Naive thymus-derived CD4-positive, alpha-beta T cell (primary cell): ENCODE measurements at places on chromosomes 1 and 21.

- H3K27ac ChIP-seq = no peak overlapping the region
- H3K4me3 ChIP-seq = no peak overlapping the region
- H3K36me3 ChIP-seq = no peaks in the 10 kb centered on the region
- no peaks in the 10 kb centered on the region for H3K4me1 ChIP-seq
- no peaks in the 10 kb centered on the region for H3K27me3 ChIP-seq
These were observed 116.4 kb upstream of the IPO9 start for GRCh38 chr1:201712387-201713085.

- H3K4me1 ChIP-seq = no peaks in the 10 kb centered on the region
These were observed 4.9 kb downstream of the PBX1 start for GRCh38 chr1:164563721-164564360.

GRCh38 chr21:24076179-24076578 is 1531.1 kb downstream of the MRPL39 start:
- H3K27me3 ChIP-seq = no peaks in the 10 kb centered on the region
- no peak overlapping the region for H3K4me3 ChIP-seq
- no peak overlapping the region for H3K27ac ChIP-seq
- no peaks in the 10 kb centered on the region for H3K36me3 ChIP-seq
- no peaks in the 10 kb centered on the region for H3K4me1 ChIP-seq

- DNase-seq = no peak
- no peak overlapping the region for H3K4me3 ChIP-seq
- no peaks in the 10 kb centered on the region for H3K27me3 ChIP-seq
- H3K36me3 ChIP-seq = no peaks in the 10 kb centered on the region
- H3K27ac ChIP-seq = no peak overlapping the region
- no peaks in the 10 kb centered on the region for H3K4me1 ChIP-seq
These were observed 148.5 kb downstream of the POU2F1 start for GRCh38 chr1:167369175-167369574.

DNA sequence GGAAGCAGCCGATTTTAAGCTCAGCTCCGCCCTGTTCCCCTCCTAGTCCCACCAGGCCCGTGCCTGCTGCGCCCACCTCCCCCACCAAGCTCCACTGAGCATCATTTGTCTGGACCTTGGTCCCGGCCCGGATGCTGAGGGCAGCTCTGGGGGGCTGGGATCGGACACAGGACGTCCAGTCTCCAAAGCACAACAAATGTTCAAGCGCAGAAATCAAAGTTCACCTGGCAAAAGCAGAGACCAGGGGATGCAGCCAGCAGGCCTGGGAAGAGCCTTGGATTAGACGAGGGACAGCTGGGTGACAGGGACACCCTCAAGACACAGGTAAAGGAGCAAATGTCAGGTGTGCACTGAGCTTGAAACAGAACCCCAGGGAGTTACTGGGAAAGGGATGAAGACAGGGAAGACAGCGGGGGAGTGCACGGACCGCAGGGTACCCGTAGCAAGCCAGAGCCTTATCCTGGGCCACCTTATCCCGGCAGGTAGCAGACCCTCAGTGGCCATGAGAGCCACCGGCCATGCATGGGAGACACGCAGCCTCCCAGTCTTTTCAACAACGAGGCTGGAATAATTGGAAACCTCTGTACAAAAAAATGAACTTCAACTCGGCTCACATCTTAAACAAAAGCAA is 22.2 kb upstream of the TMEM52 start:
- DNase-seq = no peak
- H3K36me3 ChIP-seq = no peaks in the 10 kb centered on the region
- no peak overlapping the region for H3K27ac ChIP-seq
- peaks cover 3% of the 10 kb centered on the region for H3K4me1 ChIP-seq

GRCh38 chr1:64838486-64838885 is 93.6 kb downstream of the RAVER2 start:
- no peaks in the 10 kb centered on the region for H3K4me1 ChIP-seq
- DNase-seq = no peak
- peaks cover 57% of the 10 kb centered on the region for H3K36me3 ChIP-seq

DNA sequence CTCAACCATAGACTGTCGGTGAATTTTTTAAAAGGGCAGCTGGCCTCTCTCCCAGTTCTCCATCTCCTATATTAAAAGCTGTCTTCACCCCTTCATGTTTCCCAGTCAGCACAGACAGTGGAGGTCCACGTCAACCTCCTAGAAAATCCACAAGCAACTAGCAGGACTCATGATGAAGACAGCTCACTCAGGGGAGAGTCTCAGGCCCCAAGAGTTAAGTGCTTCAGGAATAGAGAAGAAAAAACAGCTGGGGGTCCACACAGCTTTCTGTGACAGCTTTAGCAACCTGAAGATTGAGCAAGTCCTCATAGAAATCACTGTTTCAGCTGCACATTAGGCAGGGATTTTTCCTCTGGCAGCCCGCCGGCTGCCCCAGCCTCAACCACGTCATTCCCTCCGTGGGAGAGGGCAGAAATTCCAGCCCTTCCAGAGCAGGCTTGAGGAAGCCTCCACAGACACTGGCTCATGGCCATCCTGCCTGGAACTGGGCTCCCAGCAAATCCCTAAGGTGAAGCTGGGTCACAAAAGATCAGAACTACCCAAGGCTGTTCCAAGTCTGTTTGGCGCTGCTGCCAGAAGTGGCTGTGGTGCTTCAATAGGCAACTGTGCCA is 15.2 kb downstream of the GPR161 start:
- no peak overlapping the region for H3K27ac ChIP-seq
- H3K4me1 ChIP-seq = no peaks in the 10 kb centered on the region
- DNase-seq = no peak
- no peaks in the 10 kb centered on the region for H3K27me3 ChIP-seq
- H3K4me3 ChIP-seq = no peak overlapping the region
- no peaks in the 10 kb centered on the region for H3K36me3 ChIP-seq

DNA sequence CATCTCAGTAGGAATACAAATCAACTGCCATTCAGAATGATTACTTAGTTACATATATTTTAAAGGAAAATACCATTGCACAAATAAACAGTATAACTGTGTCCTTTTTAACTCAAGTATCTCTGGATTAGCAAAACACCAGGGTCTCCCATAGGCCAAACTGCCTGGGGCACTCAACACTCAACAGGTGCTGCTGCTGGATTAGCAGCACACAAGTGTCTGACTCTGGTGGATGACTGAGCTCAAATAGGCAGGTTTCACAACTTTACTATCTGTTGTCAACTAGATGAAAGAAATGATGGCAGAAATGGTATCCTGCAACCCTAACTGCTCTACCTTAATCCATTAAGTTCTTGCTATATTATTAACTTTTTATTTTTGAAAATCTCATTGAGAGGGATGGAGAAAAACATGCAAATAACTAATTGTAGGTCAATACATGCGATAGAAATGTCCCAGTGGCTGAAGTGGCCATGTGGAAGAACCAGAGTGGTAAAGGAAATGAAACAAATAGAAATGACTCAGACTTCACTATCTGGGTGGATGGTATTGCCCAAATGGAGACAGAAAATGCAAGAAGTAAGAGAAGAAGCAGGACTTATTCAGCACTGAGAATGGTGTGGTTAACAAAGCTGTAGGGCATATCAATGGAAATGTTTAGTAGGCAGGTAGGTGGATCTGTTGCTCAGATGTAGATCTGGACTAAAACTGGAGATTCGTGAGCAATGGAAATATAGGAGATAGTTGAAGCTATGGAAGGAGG is 90.8 kb upstream of the CCDC190 start:
- no peaks in the 10 kb centered on the region for H3K27me3 ChIP-seq
- no peaks in the 10 kb centered on the region for H3K4me1 ChIP-seq
- H3K27ac ChIP-seq = no peak overlapping the region
- H3K36me3 ChIP-seq = no peaks in the 10 kb centered on the region
- DNase-seq = no peak
- no peak overlapping the region for H3K4me3 ChIP-seq

DNA sequence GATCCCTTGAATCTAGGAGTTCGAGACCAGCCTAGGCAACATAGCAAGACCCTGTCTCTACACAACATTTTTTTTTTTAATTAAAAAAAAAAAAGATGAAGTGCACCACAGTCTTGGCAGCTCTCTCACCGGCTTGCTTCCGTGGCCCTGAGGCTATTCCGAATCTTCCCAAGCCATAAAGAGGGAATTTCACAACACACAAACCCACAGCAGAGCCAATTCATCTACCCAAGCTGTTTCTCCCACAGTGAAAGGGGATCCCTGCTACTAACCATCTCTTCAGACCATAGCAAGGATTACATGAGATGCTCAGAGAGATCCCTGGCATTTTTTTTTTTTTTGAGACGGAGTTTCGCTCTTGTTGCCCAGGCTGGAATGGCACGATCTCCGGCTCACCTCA is 8.3 kb upstream of the CHD5 start:
- peaks cover 72% of the 10 kb centered on the region for H3K36me3 ChIP-seq
- no peaks in the 10 kb centered on the region for H3K27me3 ChIP-seq
- H3K27ac ChIP-seq = no peak overlapping the region
- H3K4me1 ChIP-seq = no peaks in the 10 kb centered on the region

- no peaks in the 10 kb centered on the region for H3K4me1 ChIP-seq
- H3K4me3 ChIP-seq = no peak overlapping the region
- no peaks in the 10 kb centered on the region for H3K27me3 ChIP-seq
- no peak for DNase-seq
- H3K36me3 ChIP-seq = peaks cover 48% of the 10 kb centered on the region
These were observed 62.8 kb downstream of the CNST start for GRCh38 chr1:246629030-246629429.

DNA sequence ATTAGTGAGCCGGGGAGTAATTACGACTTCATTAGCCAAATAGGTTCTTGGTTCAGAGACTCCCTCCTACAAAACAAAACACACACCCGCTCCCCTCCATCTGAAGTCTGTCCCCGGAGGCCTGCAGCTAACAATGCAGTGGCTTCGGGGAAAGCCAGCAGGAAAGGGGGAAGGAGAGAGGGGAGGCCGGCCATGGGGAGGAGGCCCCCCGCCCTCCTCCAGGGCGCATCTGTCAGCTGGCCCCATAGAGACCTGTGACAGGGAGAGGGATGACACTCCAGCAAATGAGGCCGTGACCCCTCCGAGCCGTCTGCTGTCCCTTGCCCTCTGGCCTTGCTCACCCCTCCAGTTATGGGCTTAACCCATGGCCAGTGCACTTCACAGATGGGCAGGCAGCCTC is 12.1 kb upstream of the CNTN2 start:
- no peak for DNase-seq
- no peak overlapping the region for H3K27ac ChIP-seq
- H3K36me3 ChIP-seq = no peaks in the 10 kb centered on the region
- no peaks in the 10 kb centered on the region for H3K4me1 ChIP-seq
- H3K27me3 ChIP-seq = no peaks in the 10 kb centered on the region

GRCh38 chr1:7704214-7705047 is 66.7 kb upstream of the VAMP3 start:
- peaks cover under 1% of the 10 kb centered on the region for H3K4me1 ChIP-seq
- H3K27me3 ChIP-seq = peaks cover 23% of the 10 kb centered on the region
- no peak overlapping the region for H3K27ac ChIP-seq
- peak; percentile 76 for DNase-seq

DNA sequence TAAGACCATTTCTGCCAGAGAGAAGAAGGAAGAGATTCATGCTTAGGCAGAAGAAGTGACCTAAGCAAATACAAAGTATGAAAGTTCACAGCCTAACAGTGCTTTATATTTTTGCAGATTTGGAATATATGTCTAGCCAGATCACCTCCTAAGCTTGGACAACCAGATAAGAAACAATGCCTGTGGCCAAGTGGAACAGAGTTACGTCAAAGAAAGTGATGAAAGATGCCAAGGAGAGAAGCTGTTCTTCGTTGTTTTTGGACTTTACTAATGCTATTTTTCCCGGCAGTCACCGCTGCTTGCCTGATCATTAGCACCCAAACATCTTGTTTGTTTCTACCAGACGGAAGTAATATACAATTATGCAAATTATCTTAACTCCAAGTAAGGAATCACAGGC is 489.2 kb upstream of the C1orf87 start:
- H3K36me3 ChIP-seq = no peaks in the 10 kb centered on the region
- no peaks in the 10 kb centered on the region for H3K27me3 ChIP-seq
- H3K27ac ChIP-seq = no peak overlapping the region
- DNase-seq = no peak

DNA sequence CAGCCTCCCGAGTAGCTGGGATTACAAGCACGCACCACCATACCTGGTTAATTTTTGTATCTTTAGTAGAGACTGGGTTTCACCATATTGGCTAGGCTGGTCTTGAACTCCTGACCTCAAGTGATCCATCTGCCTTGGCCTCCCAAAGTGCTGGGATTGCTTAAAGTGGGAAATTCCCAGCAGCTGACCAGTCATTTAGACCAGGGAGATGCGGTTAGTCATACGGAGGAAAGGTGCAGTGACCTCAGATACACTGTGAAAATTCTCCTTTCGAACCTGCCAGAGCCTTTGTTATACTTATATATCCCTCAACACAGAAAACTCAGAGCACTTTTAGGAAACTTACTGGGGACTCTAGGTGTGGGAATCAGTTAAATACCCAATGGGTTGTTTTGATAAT is 39.6 kb downstream of the MAP10 start:
- H3K4me1 ChIP-seq = no peaks in the 10 kb centered on the region
- no peak overlapping the region for H3K4me3 ChIP-seq
- no peak overlapping the region for H3K27ac ChIP-seq
- H3K36me3 ChIP-seq = no peaks in the 10 kb centered on the region
- no peaks in the 10 kb centered on the region for H3K27me3 ChIP-seq

GRCh38 chr1:47629201-47629600 is 191.4 kb downstream of the FOXD2 start:
- H3K4me1 ChIP-seq = no peaks in the 10 kb centered on the region
- no peak overlapping the region for H3K27ac ChIP-seq
- H3K4me3 ChIP-seq = no peak overlapping the region
- DNase-seq = no peak

DNA sequence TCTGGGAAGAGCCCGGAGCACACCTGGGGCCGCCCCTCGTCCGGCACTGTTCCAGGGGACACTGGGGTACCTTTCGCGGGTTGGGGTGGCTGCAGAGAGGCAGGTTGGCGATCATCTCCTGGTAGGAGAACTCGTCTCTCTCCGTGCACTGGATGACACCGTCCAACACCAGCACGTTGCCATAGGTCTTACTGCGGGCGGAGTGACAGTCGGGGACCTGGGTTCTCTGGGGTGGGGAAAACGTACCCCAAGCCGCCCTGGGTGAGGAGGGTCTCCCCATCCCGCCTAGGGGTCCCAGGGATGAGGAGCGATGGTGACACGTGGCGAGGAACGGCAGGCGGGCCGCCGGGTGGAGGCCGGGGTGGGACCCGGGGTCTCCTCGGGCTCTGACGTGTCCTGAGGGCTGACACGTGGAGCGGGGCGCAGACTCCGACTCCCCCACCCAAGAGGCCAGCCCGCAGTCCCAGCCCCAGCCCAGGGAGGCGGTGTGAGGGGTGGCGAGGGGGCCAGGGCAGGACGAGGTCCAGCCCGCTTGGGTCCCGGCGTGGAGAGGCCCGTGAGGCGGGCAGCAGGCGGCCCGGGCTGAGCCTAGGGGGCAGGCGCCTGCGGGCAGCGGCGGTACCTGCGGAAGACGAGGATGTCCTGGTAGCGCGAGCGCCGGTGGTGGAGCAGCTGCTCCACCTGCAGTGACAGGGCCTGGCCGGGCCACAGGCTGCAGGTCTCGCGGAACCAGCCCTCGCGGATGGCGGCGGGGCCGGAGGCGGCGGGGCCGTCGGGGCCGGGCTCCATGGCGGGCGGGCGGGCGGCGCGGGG is 457 bp downstream of the SRM start:
- peaks cover 5% of the 10 kb centered on the region for H3K36me3 ChIP-seq
- H3K4me1 ChIP-seq = peaks cover 19% of the 10 kb centered on the region
- DNase-seq = peak; percentile 11
- H3K4me3 ChIP-seq = peak overlapping the region; percentile 65
